ENCODE measurements at places on chromosomes 12 and 14. TPM values are rescaled to one million over a fixed set of nuclear protein-coding genes. Genes with fewer than 3 reads are reported as not detected.

- H3K27me3 ChIP-seq = no peaks in the 10 kb centered on the region
- no peak overlapping the region for H3K27ac ChIP-seq
- no peaks in the 10 kb centered on the region for H3K4me1 ChIP-seq
- H3K36me3 ChIP-seq = no peaks in the 10 kb centered on the region
- DNase-seq = no peak
These were observed 17.4 kb downstream of the KRT76 start for GRCh38 chr12:52759695-52760094.

GRCh38 chr12:54265364-54265812 is 14.5 kb downstream of the CBX5 start:
- H3K27ac ChIP-seq = no peak overlapping the region
- no peaks in the 10 kb centered on the region for H3K27me3 ChIP-seq
- H3K36me3 ChIP-seq = no peaks in the 10 kb centered on the region
- no peak for DNase-seq
- no peak overlapping the region for H3K4me3 ChIP-seq
- peaks cover 2% of the 10 kb centered on the region for H3K4me1 ChIP-seq

GRCh38 chr12:71727958-71728357 is 26.7 kb upstream of the RAB21 start:
- no peak overlapping the region for H3K27ac ChIP-seq
- no peak for DNase-seq
- no peaks in the 10 kb centered on the region for H3K36me3 ChIP-seq

DNA sequence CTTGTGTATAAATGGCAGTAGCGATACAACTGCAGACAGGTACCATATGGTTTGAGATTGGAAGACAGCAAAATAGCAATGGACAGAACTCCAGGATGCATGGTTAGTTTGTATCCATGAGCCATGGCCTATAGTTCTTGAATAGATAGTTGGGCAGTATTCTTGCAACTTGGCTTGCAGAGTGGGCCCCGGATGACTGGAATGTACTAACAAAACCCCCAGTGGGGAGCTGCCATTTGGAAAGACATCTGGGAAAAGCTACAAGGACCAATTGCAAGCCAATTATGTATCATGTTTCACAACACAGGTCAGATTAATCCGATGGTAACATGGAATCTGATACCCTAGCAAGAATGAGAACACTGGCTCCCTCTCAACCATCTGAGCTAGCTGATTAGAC is 279.6 kb downstream of the RERGL start:
- no peak for DNase-seq
- H3K27me3 ChIP-seq = no peaks in the 10 kb centered on the region
- no peak overlapping the region for H3K4me3 ChIP-seq
- H3K36me3 ChIP-seq = no peaks in the 10 kb centered on the region
- no peak overlapping the region for H3K27ac ChIP-seq
- no peaks in the 10 kb centered on the region for H3K4me1 ChIP-seq

GRCh38 chr12:116630762-116631161 is 71.6 kb downstream of the MAP1LC3B2 start:
- no peaks in the 10 kb centered on the region for H3K36me3 ChIP-seq
- DNase-seq = no peak
- no peak overlapping the region for H3K27ac ChIP-seq
- H3K4me3 ChIP-seq = no peak overlapping the region

DNA sequence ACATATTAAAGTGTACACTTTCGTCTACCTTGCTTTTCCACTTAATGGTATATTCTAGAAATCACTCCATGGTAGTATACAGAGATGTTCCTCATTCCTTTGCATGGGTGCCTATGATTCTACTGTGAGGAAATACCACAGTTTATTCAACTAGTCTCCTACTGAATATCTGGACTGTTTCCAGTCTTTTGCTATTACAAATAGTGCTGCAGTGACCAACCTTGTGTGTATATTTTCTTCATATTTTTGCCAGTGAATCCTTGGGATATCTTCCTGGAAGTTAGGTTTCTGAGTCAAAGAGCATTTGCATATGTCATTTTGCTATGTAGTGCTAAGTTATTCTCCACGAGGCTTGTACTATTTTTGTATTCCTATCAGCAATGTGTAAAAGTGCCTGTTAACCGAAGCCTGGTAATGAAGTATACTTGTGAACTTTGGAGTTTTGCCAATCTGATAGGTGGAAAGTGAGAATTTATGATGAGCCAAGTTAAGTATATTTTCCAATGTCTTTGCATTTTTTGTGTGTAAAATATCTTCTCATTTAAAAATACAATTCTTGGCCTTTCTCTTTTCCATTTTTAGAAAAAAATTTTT is 31.3 kb upstream of the TMEM263 start:
- no peak for DNase-seq
- no peaks in the 10 kb centered on the region for H3K36me3 ChIP-seq
- peaks cover 60% of the 10 kb centered on the region for H3K27me3 ChIP-seq
- no peak overlapping the region for H3K27ac ChIP-seq

DNA sequence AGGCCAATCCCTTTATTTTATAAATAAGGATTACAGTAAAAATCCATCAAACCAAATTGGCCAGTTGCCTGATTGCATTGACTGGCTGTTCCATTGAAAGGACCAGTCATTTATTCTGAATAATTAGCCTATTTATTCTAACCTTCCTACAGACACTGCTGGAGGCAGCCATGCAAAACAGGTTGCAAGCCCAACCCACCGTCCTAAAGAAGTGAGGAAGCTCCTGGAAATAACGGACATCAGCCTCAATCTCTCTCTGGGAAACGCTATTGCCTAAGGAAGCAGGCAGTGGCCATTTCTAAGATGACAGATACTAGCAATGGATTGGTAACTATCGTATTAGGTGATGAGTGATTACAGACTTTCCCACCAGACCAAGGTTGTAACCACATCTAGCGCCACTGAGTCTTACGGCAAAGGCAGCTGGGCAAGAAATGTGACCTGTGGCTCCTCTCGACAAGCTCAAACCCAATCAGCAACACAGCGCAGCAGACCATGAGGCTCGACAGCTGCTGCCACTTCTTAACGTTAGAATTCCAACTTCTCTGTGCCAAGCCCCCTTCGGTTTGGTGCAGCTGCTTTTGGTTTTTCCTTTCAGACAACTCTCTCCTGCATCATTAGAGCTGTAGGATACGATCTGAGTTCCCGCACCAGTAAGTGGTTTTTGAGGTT is 134.2 kb downstream of the KCNK10 start:
- H3K36me3 ChIP-seq = no peaks in the 10 kb centered on the region
- H3K4me3 ChIP-seq = peak overlapping the region; percentile 27
- H3K27ac ChIP-seq = no peak overlapping the region
- H3K27me3 ChIP-seq = no peaks in the 10 kb centered on the region
- peak; percentile 9 for DNase-seq

DNA sequence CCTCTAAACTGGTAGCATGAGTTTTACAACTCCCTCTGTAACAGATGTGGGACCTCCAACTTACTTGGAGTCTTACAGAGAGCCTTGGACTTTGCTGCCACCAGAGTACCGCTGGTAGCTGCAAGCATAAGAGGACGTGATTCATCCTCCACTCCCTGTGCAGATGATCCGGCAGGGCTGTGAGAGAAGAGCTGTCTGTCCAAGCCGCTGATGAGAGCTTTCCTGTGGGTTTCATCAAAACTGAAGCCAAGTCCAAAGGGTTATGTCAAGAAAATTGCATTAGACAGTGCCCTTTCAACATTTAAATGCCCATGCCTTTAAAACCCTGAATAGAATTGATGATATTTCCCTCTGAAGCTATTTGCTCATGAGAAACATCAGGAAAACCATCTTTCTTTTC is 85.8 kb downstream of the LLPH start:
- no peaks in the 10 kb centered on the region for H3K4me1 ChIP-seq
- H3K4me3 ChIP-seq = no peak overlapping the region

- H3K4me1 ChIP-seq = no peaks in the 10 kb centered on the region
- H3K4me3 ChIP-seq = no peak overlapping the region
- peaks cover 52% of the 10 kb centered on the region for H3K36me3 ChIP-seq
- no peaks in the 10 kb centered on the region for H3K27me3 ChIP-seq
- DNase-seq = no peak
These were observed 24.2 kb downstream of the SFSWAP start for GRCh38 chr12:131735153-131735456.

DNA sequence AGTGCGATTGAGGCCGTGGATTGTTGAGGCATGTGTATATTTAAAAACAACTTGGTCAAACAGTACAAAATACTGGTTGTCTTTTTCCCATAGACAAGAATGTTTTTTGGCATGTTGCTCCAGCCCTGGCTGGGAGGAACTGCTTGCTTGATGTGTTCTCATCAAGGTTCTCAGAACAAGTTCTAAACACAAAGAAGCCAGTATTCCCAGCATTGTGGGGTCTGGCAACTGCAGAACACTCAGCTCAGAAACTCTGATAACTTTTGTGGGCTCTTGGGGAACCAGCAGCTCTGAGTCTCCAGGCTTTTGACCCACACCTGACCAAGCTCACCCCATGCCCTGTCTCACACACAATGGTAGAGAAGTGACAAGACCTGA is 27.1 kb upstream of the DICER1 start:
- H3K36me3 ChIP-seq = no peaks in the 10 kb centered on the region
- H3K4me1 ChIP-seq = peaks cover 5% of the 10 kb centered on the region
- H3K27me3 ChIP-seq = no peaks in the 10 kb centered on the region
- no peak overlapping the region for H3K27ac ChIP-seq

GRCh38 chr12:127657036-127657435 is 609.9 kb upstream of the TMEM132C start:
- DNase-seq = no peak
- H3K36me3 ChIP-seq = no peaks in the 10 kb centered on the region
- H3K4me1 ChIP-seq = no peaks in the 10 kb centered on the region
- H3K27ac ChIP-seq = no peak overlapping the region
- H3K4me3 ChIP-seq = no peak overlapping the region

DNA sequence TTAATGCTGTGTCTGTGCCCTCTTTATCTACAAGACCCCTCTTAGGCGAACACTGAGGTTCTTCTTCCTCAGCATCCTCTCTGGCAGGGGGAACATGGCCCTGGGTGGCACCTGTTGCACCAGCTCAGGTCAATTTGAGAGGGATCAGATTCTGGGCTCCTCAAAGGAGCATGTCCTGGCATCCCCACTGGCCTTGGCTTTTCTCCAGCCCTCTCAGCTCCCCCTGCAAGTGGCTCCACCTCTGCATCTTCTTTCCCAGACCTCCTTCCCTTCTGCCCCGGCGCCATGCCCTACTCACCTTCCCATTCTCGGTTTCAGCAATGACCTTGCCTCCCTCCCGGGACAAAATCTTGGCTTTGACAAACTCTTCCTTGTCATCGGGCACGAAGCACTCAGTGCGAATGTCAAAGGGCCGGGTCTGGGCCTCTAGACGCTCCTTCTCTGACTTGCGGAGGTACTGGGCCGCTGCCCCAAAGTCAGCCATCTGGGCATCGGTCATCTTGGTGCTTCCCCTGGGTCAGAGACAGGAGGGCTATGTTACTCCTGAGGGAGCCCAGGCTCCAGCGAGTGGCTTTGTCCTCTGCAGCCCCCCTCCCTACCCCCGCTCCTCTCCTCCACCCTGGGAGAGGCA is 1.2 kb downstream of the MYH6 start:
- H3K27me3 ChIP-seq = no peaks in the 10 kb centered on the region
- no peak overlapping the region for H3K4me3 ChIP-seq
- H3K27ac ChIP-seq = no peak overlapping the region
- no peaks in the 10 kb centered on the region for H3K36me3 ChIP-seq
- H3K4me1 ChIP-seq = peaks cover 12% of the 10 kb centered on the region

- no peaks in the 10 kb centered on the region for H3K4me1 ChIP-seq
- no peaks in the 10 kb centered on the region for H3K36me3 ChIP-seq
- no peak for DNase-seq
- H3K4me3 ChIP-seq = no peak overlapping the region
- H3K27me3 ChIP-seq = no peaks in the 10 kb centered on the region
- no peak overlapping the region for H3K27ac ChIP-seq
These were observed 635.8 kb upstream of the FOXG1 start for GRCh38 chr14:28130610-28131284.

GRCh38 chr12:23640754-23641153 is 308.7 kb downstream of the SOX5 start:
- H3K27me3 ChIP-seq = no peaks in the 10 kb centered on the region
- no peaks in the 10 kb centered on the region for H3K36me3 ChIP-seq
- H3K27ac ChIP-seq = no peak overlapping the region
- H3K4me1 ChIP-seq = no peaks in the 10 kb centered on the region
- DNase-seq = no peak
- H3K4me3 ChIP-seq = no peak overlapping the region

DNA sequence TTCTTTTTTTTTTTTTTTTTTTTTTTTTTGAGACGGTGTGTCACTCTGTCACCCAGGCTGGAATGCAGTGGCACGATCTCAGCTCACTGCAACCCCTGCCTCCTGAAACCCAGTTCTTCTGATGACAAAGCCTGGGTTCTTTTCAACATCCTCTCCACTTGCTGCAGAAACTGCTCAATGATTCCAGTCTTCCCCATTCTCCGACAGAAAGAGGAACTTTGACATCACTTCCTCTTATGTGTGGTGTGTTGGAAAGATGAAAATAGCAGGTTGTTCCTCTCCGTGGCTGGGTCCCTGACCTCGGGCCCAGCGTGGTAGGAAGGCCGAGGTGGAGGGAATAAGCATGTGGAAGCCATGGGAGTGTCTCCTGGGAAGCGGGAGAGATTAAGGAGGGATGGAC is 198.4 kb downstream of the PHETA1 start:
- H3K4me3 ChIP-seq = no peak overlapping the region
- no peaks in the 10 kb centered on the region for H3K36me3 ChIP-seq
- peaks cover 8% of the 10 kb centered on the region for H3K4me1 ChIP-seq
- H3K27ac ChIP-seq = no peak overlapping the region
- peak; percentile 43 for DNase-seq

DNA sequence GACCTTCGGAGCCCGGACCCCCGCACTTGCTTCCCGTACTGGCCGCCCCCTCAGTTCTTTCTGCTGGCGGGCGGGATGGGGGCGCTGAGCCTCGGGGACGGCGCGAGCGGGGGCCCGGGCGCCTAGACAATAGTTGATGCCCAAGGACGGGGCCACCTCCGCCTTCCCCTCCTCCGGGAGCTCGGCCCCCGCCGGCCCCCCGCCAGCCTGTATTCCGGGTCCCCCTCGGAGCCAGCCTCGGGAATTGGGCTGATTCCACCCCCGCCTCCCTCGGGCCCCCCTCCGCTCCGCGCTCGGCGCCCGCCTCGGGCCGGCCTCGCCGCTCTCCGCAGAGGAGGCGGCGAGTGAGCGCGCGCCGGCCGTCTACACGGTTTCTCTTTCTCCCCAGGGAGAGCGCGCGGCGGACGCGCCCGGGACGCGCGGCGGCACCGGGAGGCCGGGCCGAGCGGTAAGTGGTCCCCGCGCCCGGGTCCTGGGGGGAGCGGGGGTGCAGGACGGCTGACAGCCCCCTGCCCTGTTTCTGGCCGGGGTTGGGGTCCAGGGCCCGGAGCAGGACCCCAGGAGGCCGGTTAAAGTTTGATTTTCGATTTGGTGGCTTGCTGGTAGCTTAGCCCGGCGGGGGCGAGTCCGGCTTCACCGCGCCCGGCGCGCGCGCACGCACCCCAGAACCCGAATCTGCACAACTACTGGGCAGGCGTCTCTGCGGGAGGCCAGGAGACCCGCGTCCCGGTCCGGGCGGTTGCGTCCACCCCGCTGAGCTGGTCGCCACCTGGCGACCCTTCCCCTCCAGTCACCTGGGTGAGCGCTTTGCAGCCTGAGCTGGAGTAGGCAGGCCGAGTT is 413.7 kb downstream of the PCNX1 start:
- H3K4me3 ChIP-seq = peak overlapping the region; percentile 78
- peaks cover 47% of the 10 kb centered on the region for H3K4me1 ChIP-seq
- peak; percentile 84 for DNase-seq

- no peak overlapping the region for H3K27ac ChIP-seq
- no peak overlapping the region for H3K4me3 ChIP-seq
- no peaks in the 10 kb centered on the region for H3K36me3 ChIP-seq
- H3K4me1 ChIP-seq = no peaks in the 10 kb centered on the region
- H3K27me3 ChIP-seq = peaks cover 13% of the 10 kb centered on the region
- no peak for DNase-seq
These were observed 48.9 kb upstream of the SLC24A4 start for GRCh38 chr14:92274055-92274454.

Gene GPR68
- total RNA-seq = 0.53 TPM

Gene CCND2
- total RNA-seq = 23.0 TPM

All from B cell (primary cell).